ENCODE measurements at places on chromosomes 12 and 14.

GRCh38 chr12:42030588-42030987 lies 114.1 kb downstream of the GXYLT1 start:
- DNase-seq: no peak

GRCh38 chr14:103259801-103260628 lies 74.0 kb upstream of the EIF5 start:
- DNase-seq: no peak

GRCh38 chr14:54478636-54479215 lies 10.1 kb downstream of the GMFB start:
- DNase-seq: no peak

DNA sequence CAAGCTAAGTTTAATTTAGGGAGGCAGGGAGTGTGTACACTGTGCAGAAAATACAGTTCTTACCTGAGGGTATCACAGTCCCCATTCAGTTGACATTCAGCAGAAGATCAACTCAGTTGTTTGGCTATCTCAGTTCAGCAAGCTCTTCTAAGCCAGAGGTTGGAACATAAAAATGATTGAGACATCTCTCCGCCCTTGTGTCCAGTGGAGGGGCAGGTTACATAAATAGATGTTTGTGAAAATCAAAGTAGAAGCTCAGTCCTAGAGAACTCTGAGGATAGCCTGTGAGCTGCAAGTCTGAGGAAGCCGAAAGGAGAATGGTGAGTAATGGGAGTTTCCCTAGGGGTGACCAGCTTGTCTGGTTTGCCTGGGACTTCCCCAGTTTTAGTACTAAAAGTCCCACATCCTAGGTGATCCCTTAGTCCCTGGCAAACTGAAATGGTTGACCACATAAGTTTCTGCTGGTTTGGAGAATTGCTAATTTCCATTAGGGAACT lies 251.4 kb upstream of the ATP2B1 start:
- no peak for DNase-seq

DNA sequence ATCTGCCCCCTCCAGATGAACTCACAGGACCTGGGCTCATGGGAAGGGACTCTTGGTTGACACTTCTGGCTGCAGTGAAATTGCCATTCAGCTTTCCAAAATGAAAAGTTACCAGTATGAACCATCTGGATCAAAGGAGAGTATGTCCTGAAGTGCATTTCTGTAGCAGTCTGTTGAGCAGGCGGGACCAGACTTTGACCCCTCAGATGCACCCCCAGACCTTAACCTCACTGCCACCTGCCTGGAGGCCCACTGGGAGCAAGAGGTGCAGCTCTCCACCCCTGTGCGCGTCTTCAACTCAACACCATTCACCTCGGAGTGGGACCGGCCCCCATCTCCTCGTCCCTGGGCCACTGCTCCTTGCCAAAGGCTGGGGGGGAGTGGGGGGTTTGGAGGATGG lies 55.0 kb downstream of the MOK start:
- DNase-seq: no peak

Data from activated CD4-positive, alpha-beta T cell treated with anti-CD3 and anti-CD28 coated beads, Interleukin-2, amount 10 ng/mL, durations not matched to agents 7 days and 5 days (primary cell).